ENCODE measurements at places on chromosomes 7 and 10.

DNA sequence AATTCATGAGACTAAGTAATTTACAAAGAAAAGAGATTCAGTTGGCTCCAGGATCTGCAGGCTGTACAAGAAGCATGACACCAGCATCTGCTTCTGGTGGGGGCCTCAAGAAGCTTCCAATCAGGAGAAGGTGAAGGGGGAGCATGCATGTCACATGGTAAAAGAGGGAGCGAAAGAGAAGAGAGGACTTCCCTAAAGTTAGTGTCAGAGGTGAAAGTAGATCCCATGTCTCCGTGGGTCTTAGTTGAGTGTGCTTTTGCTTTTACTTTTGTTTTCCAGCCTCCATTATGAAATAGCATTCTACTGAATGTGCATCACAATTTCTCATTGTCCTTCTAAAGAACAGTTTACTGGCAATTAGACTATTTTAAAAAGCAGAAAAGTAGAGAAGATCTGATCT is 213.6 kb upstream of the FZD1 start:
- no peak for DNase-seq

GRCh38 chr7:24737281-24737680 is 20.0 kb downstream of the GSDME start:
- no peak for DNase-seq

- DNase-seq = no peak
Observed at GRCh38 chr10:71526653-71527052, 129.9 kb downstream of the CDH23 start.

GRCh38 chr10:12829831-12830390 is 171.6 kb downstream of the CCDC3 start:
- DNase-seq = no peak

DNA sequence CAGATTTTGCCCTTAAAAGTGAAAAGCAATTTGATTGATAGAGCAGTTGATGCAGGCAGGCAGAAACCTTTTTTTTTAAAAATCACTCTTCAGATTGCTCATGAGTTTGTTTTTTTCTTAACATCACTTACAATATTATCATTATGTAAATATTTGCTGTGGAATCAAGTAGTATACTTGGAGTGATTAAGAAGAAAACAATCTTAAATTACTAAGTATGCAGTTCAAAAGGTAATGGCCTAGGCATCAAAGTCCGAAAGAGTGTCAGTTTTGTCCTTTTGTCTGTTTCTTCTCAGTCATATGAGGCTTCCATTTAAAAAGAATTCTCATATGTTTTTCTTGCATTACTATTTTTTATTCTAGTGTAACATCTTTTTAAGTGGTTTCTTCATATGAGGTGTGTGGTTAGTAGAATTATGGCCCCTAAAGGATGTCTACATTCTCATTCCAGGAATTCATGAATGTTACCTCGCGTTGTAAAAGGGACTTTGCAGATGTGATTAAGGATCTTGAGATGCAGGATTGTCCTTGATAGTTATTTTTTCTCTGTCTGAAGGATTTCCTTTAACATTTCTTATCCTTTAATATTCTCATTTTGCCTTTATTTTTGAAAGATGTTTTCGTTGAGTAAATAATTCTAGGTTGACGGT is 44.0 kb downstream of the BICC1 start:
- no peak for DNase-seq

DNA sequence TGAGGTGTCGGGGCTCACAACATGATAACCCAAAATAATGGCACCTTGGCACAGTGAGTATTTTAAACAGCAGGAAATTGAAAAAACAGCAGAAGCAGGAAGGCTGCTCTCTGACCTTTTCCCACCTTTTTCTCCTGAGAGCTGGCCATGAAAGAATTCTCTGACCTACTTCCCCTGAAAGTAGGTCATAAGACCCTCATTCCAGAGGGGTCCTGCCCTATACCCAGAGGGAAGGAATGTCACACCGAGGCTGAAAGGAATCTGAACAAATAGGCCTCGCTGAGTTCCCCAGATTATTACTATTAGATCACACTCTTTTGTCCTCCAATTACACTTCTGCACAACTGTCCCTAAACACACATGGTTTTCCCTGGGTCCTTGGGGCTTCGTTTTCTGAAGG is 18.8 kb downstream of the CPVL start:
- no peak for DNase-seq

- no peak for DNase-seq
Observed at GRCh38 chr10:94115725-94116124, 122.0 kb downstream of the PLCE1 start.

DNA sequence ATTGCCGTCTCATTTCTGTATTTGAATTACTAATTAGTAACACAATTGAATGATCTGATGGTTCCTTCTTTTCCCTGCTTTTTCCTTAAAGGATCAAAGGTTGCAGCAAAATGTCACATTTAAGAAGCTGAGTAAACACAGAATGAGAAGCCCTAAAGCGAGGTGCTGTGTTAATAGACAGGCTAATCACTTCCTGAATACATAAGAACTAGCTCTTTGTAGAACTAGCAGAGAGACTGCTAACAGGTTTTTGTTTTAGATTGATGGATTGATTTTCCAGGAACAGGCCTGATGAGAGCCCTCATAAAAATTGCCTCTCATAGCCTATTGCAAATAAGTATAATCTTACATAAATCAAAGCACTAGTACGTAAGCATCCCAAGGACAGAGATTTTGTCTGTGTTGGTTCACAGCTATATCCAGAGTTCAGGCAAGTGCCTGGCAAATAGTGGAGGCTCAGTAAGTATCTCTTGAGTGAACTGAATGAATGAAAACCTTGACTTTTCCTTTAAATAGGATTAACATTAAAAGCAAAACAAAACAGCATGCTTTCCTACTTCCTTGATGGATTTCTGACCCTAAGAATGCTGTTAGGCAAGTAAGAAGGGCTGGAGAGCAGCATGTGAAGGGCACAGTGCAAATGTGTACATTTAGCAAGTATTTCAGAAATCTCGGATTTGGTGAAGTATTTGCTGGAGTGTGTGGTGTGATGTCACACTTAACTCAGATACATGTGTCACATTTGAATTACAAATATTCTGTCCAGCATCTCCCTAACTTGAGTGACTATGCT is 3.3 kb downstream of the TMEM229A start:
- no peak for DNase-seq

DNA sequence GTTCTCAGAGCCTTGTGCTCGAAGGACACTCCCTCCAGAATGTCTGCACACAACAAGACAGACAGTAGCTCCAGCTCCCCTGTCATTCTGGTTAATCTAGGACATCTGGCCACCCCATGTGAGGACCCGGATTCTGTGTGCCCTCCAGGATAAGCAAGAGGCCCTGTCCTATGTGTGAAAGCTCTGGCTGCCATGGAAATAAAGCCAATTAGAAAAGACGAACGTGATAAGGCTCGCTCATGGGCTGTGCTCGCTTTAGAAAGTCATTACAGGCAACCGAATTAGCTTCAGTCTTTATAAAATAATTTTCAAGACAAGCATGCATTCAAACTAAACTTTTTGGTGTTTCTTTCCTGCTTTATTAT is 263.4 kb downstream of the INHBA start:
- no peak for DNase-seq

DNA sequence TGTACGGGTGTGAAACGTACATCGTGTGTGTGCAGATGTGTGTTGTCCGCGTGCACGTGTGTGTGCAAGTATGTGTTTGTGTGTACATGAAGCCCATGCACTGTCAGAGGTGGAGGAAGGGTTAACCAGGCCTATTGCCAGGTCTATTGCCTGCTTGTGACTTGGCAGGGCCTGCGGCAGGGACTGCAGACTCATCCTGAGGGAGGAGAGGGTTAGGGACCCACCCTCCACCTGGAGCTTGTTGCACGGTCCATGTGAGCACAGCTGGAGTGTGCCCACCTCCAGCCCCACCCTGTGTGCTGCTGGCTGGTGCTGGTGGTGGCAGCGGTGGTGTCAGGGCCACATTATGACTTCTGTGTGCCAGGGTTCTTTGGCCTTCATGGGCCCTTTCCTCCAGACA is 7.1 kb upstream of the AQP1 start:
- DNase-seq = no peak

DNA sequence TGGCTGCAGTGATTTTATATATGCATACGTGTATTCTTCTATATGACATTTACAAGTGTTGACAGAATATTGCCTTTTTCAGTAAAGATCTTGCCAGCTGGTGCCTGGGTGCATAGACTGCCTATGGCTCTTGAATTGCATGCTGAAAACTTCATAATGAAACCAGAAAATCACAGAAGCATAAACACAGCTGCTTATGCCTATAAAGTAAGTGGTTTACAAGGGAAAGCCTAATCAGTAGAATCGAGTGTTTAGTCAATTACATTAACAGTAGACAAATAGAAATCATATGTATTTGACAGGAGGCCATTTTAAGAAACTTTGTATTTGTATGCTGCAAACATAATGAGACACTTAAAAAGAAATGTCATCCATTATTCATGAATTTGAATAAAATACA is 82.5 kb downstream of the TMEM168 start:
- DNase-seq = no peak

GRCh38 chr7:36625247-36625646 is 99.0 kb downstream of the AOAH start:
- DNase-seq = no peak

DNA sequence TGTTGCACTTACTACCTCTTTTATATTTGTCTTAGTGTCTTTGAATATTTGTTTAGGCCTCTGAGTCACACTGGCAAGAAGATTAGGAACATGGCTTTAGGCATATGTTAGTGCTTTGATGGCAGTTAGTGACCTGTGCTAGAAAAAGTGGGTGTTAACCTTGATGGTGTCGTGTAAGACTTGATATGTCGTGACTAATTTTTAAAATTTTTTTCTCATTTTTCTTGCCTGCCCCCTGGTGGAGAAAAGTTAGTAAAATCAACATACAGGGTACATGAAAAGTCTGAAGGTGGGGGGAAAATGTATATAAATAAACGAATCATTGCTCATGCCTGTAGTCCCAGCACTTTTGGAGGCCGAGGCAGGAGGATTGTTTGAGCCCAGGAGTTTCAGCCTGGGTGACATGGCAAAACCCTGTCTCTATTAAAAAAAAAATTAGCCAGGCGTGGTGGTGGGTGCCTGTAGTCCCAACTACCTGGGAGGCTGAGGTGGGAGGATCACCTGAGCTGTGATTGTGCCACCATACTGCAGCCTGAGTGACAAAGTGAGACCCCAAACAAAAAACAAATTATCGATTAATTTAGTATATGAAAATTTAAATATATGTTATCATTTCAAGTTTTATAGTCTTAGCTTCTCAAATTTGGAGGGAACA is 44.6 kb downstream of the TAX1BP1 start:
- no peak for DNase-seq

GRCh38 chr10:86964847-86965190 is 3.5 kb upstream of the ADIRF start:
- no peak for DNase-seq

DNA sequence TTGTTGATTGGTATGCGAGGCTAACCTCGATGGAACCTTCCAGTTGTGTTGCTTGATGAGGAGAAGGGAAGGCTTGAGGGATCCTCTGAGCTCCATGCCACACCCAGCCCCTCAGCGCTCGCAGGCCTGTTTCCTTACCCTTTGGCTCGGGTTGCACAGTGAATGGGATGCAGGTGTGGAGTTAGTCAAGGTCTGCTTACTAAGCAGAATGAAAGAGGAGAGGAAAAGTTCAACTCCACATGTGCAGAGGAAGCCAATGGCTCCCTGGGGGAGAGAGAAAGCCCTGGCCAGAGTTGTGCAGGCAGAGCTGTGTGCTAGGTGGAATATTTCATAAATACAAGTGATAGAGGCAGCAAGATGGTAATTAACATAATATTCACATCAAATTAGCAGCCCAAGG is 85.5 kb downstream of the JCAD start:
- DNase-seq = no peak

GRCh38 chr7:51236470-51237132 is 80.0 kb downstream of the COBL start:
- DNase-seq = no peak

- no peak for DNase-seq
Observed at GRCh38 chr7:96992192-96993005, 13.0 kb upstream of the DLX6 start.

DNA sequence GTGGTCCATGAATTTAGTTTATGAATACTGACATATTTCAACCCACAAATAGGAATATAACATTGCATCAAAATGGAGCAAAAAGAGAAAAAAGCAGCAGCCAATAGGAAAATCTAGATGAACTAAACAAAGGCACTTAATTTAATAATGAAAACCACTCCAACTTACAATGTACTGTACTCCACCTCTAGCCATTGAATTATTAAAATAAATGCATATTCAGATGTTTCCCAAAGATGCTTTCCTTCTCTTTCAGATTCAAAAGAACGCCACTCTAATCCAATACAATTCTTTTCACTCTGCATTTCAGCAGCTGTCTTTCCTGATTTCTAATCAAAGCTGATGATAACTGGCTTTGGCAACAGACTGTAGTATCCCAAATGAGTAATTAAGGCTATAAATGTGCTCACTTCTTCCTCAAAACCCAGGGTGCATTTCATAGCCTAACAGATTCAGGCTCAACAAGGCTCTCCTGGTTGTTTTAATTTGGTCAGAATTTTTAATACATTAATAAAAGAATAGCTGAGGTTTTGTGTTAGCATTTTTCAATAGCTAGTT is 577.1 kb downstream of the PARD3 start:
- DNase-seq = no peak

DNA sequence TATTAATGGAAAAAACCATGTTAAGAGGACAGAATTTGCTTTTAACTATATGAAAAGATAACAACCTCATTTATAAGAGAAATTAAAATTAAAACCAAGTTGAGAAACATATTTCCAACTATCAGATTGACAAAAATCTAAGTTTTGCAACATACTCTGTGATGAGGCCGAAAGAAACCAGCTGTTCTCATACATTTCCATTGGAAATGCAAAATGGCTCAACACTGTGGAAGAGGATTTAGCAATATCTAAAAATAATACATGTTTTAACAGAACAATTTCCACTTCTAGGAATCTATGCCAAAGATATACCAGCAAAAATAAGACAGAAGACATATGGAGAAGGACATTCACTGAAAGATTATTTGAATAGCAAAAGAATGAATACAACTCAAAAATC is 268.8 kb downstream of the DYNC1I1 start:
- DNase-seq = no peak

GRCh38 chr7:142231716-142232115 is 26.1 kb downstream of the PRSS58 start:
- no peak for DNase-seq

DNA sequence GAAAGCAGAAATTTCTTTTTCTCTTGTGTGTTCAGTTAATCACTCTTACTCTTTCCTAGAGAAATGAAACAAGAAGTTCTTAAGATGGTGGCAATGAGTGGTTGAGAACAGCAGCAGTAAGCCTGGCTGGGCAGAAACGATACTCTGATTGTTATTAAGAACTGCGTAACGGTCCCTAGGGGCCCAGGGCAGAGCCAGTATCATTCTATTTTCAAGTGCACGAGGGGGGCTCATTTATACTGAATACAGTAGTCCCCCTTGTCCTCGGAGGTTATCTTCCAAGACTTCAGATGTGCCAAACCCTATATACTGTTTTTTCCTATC is 64.9 kb downstream of the EEPD1 start:
- no peak for DNase-seq

GRCh38 chr10:24873281-24873683 is 79.1 kb downstream of the PRTFDC1 start:
- DNase-seq = no peak

All from GM12891 (cell line).